Right hindlimb (tissue), 1 donor: ENCODE measurements at places on chromosomes 7 and 10.
A peak's percentile ranks its signal among the peaks of the same experiment; 100 is the strongest.

- no peak for DNase-seq
Measured at GRCh38 chr10:7000061-7000460, 410.8 kb downstream of the SFMBT2 start.

DNA sequence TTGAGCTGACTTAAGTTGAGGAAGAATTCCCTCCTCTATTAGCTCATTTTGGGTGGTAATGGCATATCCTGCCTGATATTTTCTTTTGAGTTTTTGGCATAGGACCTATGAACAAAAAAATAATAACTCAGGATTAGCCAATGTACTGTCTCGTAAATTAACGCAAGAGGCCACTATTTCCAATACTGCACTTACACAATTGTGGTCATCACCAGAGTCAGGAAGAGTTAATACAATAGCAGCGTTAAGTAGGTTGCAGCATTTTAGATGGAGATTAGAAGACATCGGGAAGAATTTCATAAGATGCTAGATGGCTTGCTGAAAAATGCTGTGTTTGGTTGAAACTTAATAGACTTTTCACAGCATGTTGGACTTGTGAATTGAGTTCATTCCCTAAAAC is 36.4 kb downstream of the ANTXRL start:
- no peak for DNase-seq

- peak; percentile 59 for DNase-seq
Measured at GRCh38 chr10:103696411-103697145, 158.8 kb downstream of the SH3PXD2A start.

DNA sequence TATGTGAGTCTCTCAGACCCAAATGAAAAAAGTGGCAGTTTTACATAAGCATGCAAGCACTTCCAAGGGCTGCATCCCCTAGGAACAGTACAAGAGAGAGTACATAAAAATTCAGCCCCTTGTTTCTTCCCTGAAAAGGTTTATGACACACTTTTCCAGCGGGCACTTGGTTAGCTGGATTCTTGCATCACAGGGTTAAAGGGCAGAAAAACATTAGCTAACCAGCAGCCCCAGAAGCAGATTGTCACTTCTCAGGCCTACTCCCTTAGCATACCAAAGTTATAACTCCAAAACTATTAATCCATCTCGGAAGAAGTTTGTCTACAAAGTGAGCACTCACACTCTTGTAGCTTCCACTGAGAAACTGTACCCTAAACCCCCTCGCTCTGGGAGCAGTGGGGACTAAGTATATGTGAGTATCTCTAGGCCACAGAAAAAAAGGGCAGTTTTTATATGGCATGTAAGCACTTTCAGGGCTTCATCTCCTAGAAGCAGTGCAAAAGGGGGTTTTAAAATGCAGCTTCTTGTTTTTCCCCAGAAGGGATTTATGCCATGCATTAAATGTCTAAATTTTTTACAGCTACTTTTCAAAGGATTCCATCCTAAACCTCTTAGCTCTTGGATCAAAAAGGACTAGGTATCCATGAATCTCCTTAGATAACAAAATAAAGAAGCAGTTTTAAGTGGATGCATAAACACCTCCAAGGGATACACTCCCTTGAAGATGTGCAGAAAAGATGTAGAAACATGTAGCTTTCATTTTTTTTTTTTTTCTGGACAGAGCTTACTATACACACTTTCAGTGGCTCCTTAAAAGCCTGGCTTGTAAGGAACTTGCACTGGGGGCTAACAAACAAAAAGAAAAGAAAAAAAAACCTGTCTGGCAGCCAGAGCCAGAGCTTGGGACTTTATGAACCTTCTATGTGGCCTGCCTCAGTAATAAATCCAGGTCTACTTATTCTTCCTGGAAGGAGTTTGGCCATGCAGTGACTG is 956.7 kb downstream of the CCSER2 start:
- DNase-seq: no peak

DNA sequence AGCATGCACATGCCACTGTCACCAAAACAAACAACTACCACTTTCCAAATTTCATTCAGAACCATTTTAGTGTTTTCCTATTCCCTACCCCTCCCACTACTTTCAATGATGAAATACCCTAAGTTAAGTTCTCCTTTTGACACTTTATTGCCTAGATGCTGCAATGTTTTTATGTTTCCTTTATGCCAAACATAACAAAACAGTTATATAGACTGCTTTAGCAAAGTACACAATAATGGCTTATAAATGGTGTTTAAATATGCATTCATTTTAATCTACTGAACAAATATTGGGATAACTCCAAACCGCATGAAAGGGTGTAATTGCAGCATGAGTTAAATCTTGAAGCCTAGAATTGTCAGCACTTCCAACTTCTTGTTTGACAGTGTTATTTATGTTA is 69.2 kb downstream of the PHYHIPL start:
- DNase-seq: no peak

- no peak for DNase-seq
Measured at GRCh38 chr7:45919993-45920459, 1.0 kb downstream of the IGFBP3 start.

GRCh38 chr10:125004571-125005311 is 62.8 kb downstream of the ZRANB1 start:
- peak; percentile 12 for DNase-seq

GRCh38 chr7:139330333-139331030 is 10.7 kb upstream of the FMC1 start:
- no peak for DNase-seq

DNA sequence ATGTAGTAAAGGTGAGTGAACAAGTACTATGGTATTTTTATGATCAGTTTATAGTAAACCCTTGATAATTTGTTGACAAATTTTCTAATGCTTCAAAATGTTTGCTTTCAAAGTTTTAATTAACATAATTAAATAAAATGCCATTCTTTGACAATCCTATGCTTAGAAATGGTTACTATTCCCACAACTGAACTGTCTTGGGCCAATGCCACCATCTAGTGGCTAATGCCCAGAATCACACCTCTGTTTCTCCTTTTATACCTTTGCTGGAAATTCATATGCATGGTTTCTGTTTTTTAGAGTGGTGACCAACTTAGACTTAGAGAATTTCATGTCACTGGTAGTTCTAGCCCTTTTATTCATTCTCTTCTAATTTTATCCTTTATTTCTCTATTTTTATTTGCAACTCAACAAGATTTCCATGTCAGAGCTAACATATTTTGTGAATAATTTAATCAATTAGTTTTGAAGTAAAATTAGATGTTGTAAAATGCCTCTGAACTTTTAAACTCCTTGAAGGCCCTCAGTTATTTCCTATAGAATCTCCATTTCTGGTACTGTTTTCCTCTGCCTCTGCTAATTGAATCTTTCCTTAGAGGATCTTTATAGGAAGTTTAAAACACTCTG is 31.1 kb downstream of the PCGF5 start:
- DNase-seq: peak; percentile 67

- no peak for DNase-seq
Measured at GRCh38 chr10:54614072-54614471, 187.0 kb downstream of the PCDH15 start.

DNA sequence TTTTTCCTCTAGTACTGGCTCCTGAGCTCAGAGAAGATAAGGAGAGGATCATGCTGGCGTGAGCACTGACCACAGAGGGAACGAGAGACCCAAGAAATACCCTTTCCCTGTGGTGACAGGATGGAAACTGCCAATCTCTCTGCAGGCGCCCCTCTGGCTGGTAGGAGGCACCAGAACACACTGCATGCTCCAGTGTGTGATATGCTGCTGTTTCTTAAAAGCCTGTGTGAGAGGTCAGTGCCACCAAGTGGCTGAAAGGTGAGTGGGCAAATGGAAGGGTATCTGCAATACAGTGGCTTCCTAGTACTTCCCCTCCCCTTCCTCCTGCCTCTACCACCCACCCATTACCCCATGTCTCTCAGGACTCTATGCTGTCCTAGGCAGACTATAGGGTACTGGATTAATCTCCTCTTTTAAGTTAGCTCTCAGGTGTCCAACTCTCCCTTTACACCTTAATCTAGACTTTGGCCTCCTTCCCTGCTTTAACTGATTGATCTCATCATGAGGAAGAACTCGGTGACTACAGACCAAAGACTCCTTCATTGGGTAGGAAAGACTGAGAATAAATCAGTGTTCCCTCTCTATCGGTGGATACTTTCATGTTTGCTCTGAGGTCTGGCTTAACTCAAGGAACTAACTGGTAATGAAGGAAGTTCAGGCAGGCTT is 283.6 kb downstream of the ADRA2A start:
- peak; percentile 22 for DNase-seq

DNA sequence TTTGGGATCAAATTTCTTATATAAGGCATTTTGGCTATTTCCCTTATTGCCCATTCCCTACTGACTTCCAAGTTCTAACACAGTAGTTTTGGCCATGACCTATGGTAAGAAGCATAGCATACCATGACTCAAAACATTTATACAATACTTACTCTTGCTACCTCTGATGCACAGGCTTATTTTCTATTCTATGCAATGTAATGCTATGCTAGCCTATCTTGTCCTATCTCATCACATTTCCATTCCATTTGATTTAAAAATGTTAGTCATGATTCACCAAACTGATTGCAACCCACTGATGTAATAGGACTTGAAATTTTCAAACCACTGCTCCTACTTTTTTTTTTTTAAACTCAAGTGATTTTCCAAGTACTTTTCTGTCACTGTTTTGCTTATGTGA is 658.5 kb downstream of the TYW1 start:
- no peak for DNase-seq

- no peak for DNase-seq
Measured at GRCh38 chr10:92284112-92284704, 6.7 kb downstream of the CPEB3 start.

DNA sequence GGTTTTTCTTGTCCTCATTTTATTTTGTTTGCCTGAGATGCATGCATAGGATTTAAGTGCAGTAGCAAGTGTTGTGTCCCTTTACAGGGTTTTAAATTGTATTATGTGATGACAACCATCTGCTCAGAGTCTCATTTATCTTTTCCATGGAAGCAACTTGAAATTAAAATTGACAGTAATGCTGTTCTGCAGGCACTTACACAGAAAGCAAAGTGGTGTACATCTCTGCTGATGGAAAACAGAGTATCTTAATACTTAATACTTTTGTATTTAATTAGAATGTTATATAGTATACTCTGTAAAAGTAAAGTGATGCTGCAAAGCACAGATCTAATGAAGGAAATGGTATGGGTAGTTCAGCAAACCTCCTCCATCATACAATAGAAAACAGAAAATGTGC is 482.9 kb downstream of the POM121L12 start:
- no peak for DNase-seq

DNA sequence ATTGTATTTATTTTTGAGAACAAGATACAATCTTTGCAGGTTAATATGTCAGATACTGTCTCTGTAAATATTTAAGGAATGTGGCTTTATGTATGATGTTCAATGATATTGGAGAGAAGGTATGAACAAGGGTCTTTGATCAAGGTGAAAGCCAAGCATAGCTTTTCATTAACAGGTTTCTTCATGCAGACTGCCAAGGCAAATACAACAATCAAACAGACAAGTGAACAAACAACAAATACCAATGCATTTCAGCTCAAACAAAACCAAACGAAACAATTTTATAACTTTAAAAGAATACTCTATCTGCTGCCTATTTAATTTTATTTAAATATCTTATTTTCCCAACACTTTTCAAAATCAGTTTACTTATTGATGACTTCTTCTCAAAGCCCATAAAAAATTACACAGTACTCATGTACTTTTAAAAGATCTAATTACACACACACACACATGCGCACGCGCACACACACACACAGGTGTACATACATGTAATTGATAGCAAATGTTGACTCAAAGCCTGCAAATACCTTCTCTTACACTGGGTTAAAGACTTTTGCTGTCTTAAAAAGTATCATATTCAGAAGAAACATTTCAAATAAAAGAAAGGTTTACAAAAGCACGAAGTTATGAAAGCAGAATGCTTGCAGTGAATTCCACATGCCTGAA is 201.1 kb upstream of the CCDC6 start:
- no peak for DNase-seq

GRCh38 chr7:139095194-139095659 is 14.3 kb downstream of the ZC3HAV1 start:
- no peak for DNase-seq

DNA sequence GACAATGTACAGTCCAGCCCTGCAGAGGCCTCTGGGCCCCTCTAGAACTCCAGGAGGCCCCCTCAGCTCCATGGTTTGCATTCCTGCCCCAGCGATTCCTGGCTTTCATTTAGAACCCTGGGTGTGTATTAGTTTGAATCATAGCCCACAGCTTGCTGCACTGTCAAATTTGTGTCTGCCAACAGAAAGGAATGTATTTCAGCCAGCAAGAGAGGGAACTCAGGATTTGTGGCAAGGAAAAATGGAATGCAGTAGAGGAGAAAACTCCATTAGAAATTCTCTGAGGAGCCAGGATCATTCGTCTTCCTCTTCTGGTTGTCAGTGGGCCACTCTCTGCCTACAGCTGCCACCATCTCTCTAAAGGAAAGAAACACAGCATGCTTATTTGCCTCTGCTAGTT is 27.9 kb upstream of the WDR11 start:
- DNase-seq: no peak

DNA sequence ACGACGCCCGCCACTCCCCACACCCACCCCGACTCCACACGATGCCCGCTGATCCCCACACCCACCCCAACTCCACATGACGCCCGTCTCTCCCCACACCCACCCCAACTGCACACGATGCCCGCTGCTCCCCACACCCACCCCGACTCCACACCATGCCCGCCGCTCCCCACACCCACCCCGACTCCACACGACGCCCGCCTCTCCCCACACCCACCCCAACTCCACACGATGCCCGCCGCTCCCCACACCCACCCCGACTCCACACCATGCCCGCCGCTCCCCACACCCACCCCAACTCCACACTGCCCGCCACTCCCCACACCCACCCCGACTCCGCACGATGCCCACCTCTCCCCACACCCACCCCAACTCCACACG is 317.0 kb downstream of the DNAJB6 start:
- DNase-seq: no peak

DNA sequence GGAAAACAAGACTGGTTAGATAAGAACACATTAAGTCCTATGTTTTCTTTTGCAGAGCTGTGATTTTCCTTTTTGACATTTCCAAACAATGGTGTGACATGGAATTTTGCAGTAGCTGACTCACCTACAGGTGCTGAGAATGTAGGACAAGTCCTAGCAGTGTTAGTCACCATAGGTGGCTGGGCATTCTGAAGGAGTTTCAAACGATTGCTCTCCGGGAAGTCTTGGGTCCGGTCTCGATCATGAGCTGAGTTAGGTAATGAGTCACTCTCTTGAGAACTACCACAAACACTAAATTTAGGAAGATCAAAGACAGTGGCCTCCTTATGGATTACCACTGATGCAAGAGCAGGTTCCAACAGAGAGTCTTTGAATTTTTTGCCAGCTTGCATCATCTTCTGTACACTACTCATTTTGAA is 3.6 kb downstream of the FIGNL1 start:
- DNase-seq: no peak
